Fibroblast of skin of scalp (primary cell): ENCODE measurements at places on chromosomes 1 and 21.
A peak's percentile ranks its signal among the peaks of the same experiment; 100 is the strongest.

- DNase-seq = no peak
Observed at GRCh38 chr1:182338806-182339370, 52.7 kb downstream of the GLUL start.

DNA sequence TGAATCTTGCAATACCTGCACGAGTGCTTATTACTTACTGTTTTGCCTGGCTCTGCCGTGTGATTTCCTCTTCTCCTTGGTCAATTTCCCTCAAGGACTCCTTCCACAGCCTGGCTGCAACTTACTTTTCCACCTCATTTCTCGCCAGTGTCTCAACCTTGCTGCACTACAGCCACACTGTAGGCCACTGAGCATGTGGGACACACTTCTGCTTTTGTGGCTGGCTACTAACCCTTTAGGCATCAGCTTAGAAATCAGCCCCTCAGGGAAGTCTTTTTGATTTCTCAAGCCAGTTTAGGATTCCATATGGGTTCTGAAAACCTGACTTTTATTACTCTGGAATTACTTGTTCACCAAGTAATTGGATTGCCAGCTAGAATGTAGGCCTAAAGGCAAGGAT lies 5.2 kb upstream of the DMRTB1 start:
- no peak for DNase-seq

DNA sequence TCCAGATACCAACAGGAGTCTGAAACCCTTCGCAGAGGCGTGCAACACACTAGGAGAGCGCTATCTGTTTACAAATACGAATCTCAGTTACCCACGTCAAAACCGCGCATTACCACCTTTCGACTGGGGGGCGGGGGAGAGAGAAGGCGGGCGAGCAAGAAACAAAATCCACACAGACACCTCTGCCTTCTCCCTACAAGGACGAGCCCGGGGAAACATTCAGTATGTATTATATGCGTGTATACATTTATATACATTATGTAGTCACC lies 722 bp downstream of the TUT4 start:
- DNase-seq = peak; percentile 22

GRCh38 chr1:97529600-97529999 lies 391.2 kb downstream of the DPYD start:
- no peak for DNase-seq

- no peak for DNase-seq
Observed at GRCh38 chr21:29805105-29805504, 134.7 kb downstream of the GRIK1 start.

- DNase-seq = no peak
Observed at GRCh38 chr1:175204330-175204729, 11.8 kb upstream of the KIAA0040 start.

DNA sequence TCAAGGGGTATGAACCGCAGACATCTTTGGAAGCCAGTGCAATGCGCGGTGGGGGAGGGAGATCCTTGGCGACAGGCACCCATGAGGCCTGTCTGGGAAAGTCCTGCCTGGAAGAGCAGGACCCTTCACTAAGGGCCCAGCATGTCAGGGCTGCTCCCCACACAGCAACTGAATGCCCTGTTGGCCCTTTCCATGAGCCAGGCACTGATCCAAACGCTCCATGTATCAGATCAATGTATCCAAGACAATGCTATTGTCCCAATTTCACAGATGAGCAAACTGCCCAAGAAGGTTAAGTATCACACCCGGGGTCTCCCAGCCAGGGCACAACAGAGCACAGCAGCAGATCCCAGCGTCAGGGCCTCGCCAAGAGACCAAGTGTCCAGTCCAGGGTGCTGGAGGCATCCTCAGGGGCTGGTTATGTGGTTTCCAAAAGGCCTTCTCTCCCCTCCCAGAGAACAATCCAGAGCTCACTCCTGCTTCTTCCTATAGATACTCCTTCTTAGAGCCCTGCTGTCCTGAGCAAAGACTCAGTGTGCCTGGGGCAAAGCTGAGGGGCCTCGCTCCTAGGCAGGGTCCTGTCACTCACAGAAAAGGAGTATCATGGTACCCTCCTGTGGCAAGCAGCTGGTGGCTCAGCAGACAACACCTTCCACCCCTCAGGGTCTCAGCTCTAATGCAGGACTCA lies 328.0 kb downstream of the NPHP4 start:
- DNase-seq = no peak

- no peak for DNase-seq
Observed at GRCh38 chr1:97797403-97798183, 123.2 kb downstream of the DPYD start.

GRCh38 chr1:91680556-91681155 lies 180.0 kb downstream of the CDC7 start:
- DNase-seq = no peak

DNA sequence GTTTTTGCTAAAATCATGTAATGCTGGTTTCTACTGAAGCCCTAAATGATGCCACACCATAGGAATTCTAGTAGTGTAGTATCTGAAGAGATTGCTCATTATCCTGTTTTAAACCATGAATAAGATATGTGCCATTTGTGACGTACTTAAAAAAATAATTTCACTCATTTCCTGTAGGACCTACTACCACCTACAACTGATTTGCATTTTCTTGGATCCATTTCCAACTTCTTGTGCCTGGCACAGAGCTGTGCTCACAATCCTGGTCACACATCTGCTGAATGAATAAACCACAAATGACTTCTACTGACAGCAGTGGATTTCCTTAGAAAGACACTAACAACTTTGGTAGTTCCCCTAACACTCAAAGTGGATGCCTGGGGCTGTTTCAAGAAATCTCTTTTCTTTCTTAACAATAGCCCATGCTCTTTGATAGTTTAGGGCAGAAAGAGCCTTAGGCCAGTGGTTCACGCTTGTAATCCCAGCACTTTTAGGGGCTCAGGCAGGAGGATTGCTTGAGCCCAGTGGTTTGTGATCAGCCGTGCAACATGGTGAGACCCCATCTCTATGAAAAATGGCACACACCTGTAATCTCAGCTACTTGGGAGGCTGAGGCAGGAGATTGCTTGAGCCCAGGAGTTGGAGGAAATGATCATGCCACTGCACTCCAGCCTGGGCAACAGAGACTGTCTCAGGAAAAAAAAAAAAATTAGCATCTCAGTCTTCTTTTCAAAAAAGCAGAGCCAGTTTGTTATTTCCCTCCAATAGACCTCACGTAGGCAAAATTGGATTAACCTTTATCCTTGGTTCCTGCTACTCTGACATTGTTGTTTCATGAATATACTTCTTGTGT lies 13.0 kb upstream of the BATF3 start:
- peak; percentile 78 for DNase-seq

DNA sequence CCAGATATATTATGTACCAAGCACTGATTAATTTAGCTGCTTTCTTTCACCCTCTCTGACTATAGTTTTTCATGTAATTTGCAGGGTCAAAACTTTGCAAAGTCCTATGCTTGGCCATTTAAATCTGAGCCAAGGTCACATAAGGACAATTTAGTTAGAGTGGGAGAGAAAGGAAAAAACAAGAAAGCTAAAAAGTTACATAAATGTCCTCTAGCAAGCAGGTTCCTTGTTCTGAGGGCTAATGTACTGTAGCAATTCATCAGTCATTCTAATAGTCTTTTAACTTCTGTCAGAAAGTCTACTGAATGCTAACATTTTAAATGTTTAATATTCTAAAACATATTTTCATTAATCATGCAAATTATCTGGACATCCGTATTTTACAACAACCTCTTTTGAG lies 68.3 kb downstream of the SAMSN1 start:
- DNase-seq = no peak

- no peak for DNase-seq
Observed at GRCh38 chr1:40829631-40830245, 32.4 kb downstream of the CITED4 start.

DNA sequence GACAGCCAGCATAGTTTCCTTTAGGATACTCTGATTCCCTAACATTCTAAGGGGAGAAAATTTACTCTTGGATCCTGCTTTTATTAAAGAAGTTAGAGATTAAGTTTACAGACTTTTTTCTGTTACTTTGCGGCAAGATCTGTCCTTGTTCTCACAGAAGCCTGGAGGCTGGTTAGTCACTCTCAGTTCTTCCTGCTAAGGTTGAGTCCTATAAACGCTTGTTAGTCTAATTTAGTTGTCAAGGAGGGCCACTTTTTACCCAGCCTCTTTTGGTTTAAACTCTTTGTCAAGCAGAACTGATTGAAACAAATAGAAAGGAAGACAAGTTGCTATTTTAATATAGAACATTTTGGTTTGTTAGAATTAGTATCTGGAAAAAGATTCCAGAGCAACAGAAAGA lies 89.7 kb downstream of the C21orf91 start:
- no peak for DNase-seq

- no peak for DNase-seq
Observed at GRCh38 chr1:204683284-204684205, 2.0 kb downstream of the LRRN2 start.

GRCh38 chr1:9009438-9010370 lies 16.5 kb downstream of the SLC2A7 start:
- peak; percentile 30 for DNase-seq

DNA sequence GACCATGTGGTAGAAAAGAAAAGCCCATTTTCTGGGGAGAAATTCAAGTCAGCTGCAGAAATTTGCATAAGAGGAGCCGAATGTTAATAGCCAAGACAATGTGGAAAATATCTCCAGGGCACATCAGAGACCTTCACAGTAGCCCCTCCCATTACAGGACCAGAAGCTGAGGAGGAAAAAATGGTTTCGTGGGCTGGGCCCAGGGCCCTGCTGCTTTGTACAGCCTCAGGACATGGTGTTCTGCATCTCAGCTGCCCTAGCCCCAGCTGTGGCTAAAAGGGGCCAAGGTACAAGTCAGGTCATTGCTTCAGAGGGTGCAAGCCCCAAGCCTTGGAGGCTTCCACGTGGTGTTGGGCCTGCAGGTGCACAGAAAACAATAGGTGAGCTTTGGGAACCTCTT lies 108.3 kb downstream of the DMRTB1 start:
- no peak for DNase-seq

- DNase-seq = no peak
Observed at GRCh38 chr1:5742801-5743200, 249.4 kb downstream of the NPHP4 start.

- no peak for DNase-seq
Observed at GRCh38 chr1:203089001-203089650, 3.3 kb upstream of the MYOG start.

DNA sequence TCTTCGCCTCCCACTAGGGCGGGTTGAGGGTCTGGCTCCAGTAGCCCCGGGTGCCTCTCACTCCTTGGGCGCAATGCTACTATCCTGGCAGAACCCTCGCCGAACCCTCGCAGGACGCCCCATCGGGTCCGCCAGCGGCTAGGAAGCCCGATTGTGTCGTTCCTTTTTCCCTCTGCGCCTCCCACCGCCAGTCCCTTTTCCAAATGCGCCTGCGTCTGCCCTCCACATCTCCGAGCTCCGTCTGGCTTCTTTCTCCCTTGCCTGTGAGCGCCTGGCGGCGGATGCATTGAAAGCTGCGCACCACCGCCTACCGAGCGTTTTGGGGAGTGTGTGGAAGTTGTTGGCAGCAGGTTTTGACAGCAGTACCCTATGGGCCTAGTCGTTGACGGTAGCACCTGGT lies 1.0 kb upstream of the DIRAS3 start:
- peak; percentile 78 for DNase-seq

- no peak for DNase-seq
Observed at GRCh38 chr1:176051402-176051801, 155.7 kb downstream of the COP1 start.

GRCh38 chr1:207698822-207699483 lies 52.9 kb upstream of the CD46 start:
- DNase-seq = peak; percentile 65

DNA sequence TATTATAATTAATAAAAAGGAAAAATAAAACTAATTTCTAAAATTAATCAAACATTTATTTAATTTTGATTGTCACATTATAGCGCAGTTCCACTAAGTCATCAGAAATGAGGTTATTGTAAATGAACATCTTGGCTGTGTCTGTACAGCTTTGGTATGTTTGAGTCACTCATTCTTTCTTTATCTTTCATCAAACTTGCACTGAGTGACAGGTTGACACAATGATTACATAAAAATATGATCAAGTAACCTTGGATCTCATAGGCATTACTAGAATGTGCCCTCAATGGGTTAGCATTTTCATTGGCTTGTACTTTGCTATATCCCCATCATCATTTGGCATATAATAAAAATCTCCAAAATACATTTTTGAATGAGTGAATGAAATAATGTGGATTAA lies 1353.2 kb upstream of the ADGRL2 start:
- DNase-seq = peak; percentile 12

- DNase-seq = no peak
Observed at GRCh38 chr1:32749332-32749731, 46.8 kb upstream of the SYNC start.

DNA sequence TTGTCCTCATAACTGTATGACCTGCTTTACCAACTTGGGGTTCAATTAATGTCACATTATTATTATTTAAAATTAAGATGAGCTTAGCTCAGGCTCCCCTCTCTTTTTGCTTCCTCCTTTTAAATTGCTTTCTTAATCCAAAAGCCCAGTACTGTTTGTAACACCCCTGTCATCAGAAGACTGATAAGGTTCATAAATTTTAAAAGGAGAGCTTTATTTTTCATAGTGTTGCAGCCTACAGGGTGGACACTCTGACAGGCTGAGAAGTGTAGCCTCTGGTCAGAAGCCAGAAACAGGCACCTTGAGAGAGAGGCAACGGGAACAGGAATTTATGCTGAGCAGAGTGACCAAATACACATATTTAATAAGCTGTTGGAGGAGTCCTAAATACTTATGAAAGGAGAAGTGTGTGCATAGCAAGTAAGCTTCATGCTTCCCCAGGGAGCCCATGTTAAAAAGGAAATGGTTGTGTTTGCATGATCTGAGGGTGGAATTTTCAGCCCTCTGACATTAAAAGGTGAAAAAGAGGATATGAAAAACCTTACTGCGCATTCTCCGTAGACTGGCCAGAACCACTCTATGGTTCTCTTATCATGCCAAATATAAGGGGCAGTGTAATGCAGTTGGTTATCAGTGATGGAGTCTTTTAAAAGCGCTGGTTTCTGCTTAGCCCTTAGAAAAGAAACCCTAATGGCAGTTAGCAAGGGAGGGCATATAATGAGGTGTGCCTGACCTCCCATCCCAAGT lies 30.5 kb upstream of the FGGY start:
- no peak for DNase-seq

- DNase-seq = no peak
Observed at GRCh38 chr1:25996966-25997827, 666 bp downstream of the PAFAH2 start.

DNA sequence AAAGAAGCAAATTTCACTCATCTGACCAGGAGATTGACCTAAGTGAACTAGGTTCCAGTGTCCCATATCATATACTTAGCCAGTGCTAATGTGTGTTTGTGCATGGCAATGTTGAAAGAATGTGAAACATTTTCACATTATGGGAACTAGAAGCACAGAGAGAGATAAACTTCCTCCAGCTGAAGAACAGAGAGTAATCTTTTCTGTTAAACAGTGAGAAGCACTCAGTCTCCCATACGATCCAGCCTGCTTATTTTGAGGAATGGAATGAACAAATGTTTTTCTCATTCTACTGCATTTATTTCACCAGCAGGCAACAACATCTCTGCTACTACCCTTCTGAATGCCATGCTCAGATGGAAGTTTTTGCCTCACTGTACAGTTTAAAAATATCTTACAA lies 170.5 kb downstream of the TTLL7 start:
- peak; percentile 26 for DNase-seq
